ENCODE measurements at places on chromosomes 6 and 20.

GRCh38 chr6:40997234-40997957 is 41.6 kb downstream of the UNC5CL start:
- no peak for DNase-seq

GRCh38 chr6:75775219-75775618 is 26.2 kb downstream of the MYO6 start:
- no peak for DNase-seq

GRCh38 chr6:119201480-119201879 is 123.0 kb upstream of the FAM184A start:
- no peak for DNase-seq

GRCh38 chr6:84618836-84619235 is 145.6 kb downstream of the TBX18 start:
- DNase-seq = no peak

DNA sequence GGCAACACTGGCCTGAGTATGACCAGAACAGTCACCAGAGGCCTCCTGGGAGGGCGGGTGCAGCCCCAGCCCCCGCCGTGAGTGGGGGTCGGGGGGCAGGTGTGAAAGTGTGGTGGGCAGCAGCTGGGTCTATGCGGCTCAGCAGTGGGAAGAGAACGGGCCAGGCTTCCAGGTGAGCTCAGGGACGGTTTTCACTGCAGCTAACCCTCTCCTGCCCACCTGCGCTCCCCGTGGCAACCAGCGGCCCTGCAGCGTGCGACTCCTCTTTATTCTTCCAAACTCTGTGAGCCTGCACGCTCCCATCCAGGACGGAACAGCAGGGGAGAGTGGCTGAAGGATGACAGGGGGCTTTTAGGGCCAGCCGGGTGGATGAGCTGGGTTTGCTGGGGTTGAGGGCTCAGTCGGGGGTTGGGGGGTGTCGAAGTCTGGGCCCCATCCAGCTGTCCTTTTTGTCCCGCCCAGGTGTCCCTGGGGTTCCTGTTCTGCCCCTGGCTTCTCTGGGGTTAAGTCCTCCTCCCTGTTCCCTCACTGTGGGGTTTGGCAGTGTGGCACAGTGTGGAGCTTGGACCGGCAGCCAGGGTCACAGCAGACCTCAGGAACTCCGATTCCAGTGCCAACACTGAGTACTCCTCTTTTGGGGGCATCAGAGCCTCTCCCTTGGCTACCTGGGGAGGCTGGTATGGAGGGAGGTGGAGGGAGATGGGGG is 859 bp upstream of the BIRC7 start:
- no peak for DNase-seq

DNA sequence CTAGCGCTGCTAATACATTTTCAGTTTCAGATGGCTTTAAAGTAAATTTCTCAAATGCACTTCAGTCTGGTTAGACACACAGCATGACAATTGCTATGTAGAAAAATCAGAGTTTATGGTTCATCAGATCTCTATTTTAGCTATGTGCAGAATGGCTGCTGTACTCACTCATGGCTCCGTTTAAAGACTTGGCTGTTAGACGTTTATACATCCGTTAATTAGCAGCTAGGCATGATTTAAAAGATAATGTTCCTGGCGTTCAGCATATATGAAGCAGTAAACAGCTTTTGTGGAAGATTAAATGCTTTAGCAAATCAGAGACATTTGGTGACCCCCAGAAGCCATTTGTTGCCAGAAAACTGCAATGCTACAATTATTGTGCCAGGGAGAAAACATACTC is 350.0 kb upstream of the MANEA start:
- DNase-seq = no peak

- no peak for DNase-seq
Observed at GRCh38 chr20:45983279-45983743, 11.3 kb upstream of the ZNF335 start.

DNA sequence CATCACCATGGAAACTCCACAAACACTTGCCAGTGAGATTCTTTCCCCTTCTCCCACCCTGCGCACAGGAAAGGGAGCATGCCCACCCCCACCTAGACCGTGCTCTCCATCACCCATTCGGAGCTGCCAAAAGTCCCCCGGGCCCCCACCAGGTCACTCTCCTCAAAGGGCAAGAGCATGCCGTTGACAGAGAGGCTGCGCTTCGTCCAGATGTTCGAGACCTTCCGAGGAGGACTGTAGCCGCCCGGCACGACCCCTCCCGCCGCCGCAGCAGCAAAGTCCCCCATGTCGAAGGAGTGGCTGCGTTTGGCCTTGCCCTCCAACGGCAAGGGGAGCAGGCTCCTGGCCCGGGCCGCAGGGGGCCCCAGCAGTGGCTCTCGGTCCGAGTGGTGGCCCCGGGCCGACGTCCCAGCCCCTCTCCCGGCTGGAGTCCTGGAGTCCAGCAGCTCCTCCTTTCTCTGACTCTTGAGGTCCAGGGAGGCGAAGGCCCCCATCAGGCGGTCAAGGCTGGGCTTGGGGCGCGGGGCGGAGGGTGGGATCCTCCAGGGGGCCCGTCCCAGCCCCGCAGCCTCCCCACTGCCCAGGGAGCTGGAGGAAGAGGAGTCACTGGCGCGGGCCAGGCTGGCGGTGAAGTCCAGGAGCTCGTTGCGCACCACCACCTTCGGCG is 195.2 kb downstream of the LRFN2 start:
- DNase-seq = no peak

DNA sequence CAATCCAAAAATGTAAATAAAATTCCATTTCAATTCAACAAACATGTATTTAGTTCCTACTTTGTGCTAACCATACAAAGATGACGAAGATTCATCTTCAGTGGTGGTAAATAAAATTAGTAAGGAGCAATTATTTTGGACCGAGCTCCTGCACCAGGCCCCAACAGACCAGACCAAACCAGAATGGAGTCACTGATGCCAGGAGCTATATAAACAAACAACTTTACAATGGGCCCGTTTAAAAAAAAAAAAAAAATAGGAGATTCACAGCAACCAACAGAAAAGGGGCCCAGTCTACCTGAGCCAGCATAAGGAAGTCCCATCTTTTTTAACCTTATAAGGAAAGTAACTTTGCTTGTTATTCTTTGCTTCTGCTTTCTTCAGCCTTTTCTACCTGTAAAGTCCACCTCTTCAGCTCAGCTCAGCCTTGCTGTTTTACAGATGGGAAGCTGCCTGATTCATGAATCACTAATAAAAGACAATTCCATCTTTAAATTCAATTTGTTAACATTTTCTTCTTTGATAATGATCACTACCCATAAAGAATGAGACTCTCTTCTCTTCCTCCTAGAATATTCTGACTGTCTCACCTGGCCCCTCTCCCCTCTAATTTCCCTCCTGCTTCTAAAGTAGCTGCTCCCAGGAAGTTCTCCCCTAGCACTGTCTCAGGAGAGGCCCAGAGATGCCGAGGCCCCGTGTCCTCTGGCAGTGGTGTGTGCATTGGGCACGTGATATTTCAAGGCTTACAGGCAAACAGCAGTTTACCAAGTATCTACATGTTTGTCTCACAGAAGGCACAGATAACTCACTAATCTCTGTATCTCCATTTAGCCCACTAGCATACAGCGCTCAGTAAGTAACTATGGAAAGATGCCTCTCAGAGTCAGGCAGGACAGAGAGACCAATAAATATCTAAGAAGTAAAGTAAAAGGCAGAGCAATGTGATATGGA is 8.4 kb downstream of the MBOAT1 start:
- DNase-seq = no peak

- DNase-seq = no peak
Observed at GRCh38 chr20:35695978-35696377, 3.2 kb downstream of the NFS1 start.

GRCh38 chr6:128067446-128068118 is 166.7 kb upstream of the THEMIS start:
- DNase-seq = no peak

DNA sequence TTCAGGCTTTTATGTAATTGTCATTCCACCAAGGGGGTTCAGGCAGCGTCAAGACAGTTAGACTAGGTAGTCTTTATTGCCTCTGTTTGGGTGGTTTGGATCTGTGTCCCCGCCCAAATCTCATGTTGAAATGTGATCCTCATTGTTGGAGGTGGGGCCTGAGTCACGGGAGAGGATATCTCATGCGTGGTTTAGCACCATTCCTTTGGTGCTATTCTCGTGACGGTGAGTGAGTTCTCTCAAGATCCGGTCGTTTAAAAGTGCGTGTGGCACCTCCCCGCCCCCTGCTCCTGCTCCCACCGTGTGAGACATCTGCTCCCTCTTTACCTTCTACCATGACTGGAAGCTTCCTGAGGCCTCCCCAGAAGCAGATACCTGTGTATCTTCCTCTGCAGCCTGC is 51.3 kb upstream of the FOXC1 start:
- DNase-seq = no peak

GRCh38 chr6:26500102-26500501 is at the start of gene BTN1A1:
BTN1A1 (plus strand) TSS chr6:26500303; CDS start chr6:26501287, 984 bp downstream.
- DNase-seq = no peak

GRCh38 chr20:61649105-61649859 is 397.2 kb downstream of the CDH4 start:
- no peak for DNase-seq

- DNase-seq = no peak
Observed at GRCh38 chr6:41713650-41714291, 21.6 kb downstream of the TFEB start.

- DNase-seq = no peak
Observed at GRCh38 chr6:85343428-85343827, 106.5 kb upstream of the NT5E start.

DNA sequence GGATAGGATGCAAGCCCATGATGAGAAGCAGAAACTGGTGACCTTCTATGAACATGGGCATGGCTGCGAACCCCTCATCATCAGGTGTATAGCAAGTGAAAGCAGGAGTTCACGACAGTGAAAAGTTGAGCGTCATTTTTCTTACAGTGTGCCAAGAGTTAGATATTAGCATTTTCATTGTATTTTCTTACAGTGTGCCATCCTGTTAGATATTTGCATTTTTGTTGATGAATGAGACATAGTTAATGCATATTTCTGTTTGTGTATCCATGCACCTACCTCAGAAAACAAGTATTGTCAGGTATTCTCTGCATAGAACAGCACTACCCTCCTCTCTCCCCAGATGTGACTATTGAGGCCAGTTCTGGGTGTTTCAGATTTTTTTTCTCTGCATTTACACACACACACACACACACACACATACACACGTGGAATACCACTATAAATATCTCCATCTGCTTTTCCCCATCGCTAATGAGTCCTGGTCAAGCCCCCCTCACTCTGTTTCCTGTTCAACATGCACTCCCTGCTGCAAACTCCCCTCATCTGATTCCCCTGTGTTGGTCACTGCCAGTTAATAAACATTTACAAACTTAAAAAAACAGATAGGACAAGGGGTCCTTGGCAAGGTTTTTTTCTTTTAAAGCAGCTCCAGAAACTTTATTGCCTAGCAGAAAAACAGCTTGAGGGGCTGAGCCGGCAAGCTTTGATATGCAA is 41.7 kb downstream of the PLN start:
- DNase-seq = no peak

- DNase-seq = peak; percentile 66
Observed at GRCh38 chr6:37048851-37049757, 43.6 kb downstream of the FGD2 start.

- no peak for DNase-seq
Observed at GRCh38 chr6:144617708-144618107, 332.6 kb downstream of the UTRN start.

- no peak for DNase-seq
Observed at GRCh38 chr20:20641783-20642182, 70.7 kb downstream of the RALGAPA2 start.

GRCh38 chr6:106973836-106974335 is 643 bp downstream of the CD24 start:
- no peak for DNase-seq

DNA sequence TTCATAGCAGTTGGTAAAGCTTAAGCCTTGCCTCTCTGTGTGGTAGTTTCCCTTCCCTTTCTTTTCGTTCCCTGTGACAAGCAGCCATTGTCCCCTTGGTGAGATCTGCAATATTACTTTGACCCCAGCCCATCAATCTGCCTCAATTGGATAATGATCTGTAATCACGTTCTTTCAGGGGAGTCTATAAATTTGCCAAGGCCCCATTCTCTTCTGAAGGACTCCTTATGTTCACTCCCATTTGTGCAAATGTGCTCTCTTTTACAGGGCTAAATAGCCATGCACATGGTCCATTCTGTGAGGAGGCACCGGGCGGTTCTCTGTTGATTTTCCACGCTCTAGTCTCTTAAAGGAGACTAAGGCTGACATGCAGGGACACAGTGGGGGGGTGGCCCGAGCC is 660.4 kb upstream of the SLC35B3 start:
- DNase-seq = no peak

- no peak for DNase-seq
Observed at GRCh38 chr20:47146686-47147085, 209.8 kb downstream of the ZMYND8 start.

- DNase-seq = no peak
Observed at GRCh38 chr20:53711333-53712211, 117.9 kb upstream of the ZNF217 start.

DNA sequence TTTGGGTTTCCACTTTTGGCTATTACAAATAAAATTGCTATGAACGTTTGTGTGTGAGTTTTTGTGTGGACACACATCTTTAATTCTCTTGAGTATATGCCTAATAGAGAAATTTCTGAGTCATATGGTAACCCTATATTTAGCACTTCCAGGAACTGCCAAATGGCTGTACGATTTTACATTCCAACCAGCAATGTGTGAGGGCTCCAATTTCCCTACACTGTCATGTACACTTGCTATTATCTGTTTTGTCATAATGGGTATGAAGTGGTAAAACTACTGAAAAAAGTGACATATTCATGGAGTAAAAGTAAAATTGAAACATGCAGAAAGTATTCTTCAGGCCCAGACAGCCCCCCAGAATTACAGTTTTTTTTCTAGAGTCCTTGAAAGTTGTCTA is 59.6 kb upstream of the ESR1 start:
- no peak for DNase-seq

GRCh38 chr6:36123270-36124139 is 6.8 kb upstream of the MAPK13 start:
- peak; percentile 87 for DNase-seq

DNA sequence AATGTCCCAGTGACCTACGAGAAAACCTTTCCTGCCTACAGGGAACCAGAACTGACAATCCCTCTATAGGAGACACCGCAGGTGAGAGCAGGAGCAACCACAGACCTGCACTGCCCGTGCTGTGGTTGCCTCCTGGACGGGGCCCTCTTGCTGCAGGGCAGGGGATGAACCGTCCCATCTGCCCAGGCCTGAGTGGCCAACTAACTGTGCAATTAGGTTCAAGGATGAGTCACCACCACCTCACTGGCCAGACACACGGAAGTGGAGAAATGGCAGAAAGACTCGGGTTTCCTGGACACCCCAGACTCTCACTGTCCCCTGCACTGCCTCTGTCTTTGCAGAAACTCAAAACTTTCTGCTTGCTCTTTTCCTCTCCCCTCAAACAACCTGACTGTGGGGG is 13.8 kb upstream of the HLA-G start:
- DNase-seq = no peak

DNA sequence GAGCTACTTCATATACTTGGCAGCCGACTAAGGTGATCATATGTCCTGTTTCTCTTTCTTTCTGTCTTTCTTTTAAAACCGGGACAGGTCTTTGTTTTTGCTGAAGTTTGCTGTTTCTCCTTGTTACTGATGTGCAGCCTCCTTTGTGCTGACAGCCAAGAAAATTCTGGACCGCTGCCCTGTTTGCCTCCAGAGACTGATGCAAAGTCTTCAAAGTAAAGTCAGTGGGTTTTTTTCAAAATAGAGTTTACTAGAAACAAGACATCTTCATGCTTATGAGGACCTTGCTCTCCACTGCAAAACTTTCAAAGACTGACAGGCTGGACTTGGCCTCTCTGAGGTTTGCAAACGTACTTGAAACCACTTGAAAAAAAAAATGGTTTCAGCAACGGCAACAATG is 510.5 kb upstream of the MAP3K7 start:
- DNase-seq = no peak

GRCh38 chr6:4093288-4093687 is 14.4 kb upstream of the FAM217A start:
- DNase-seq = no peak
